Stimulated activated CD8-positive, alpha-beta memory T cell treated with anti-CD3 and anti-CD28 coated beads, Interleukin-4, amount 100 ng/mL, for 48 hours (primary cell): ENCODE measurements at places on chromosomes 4 and X.

- no peak for DNase-seq
These were observed 3.2 kb upstream of the CLOCK start for GRCh38 chr4:55549888-55550287.

GRCh38 chr4:87377816-87378215 lies 13.2 kb downstream of the HSD17B11 start:
- no peak for DNase-seq

DNA sequence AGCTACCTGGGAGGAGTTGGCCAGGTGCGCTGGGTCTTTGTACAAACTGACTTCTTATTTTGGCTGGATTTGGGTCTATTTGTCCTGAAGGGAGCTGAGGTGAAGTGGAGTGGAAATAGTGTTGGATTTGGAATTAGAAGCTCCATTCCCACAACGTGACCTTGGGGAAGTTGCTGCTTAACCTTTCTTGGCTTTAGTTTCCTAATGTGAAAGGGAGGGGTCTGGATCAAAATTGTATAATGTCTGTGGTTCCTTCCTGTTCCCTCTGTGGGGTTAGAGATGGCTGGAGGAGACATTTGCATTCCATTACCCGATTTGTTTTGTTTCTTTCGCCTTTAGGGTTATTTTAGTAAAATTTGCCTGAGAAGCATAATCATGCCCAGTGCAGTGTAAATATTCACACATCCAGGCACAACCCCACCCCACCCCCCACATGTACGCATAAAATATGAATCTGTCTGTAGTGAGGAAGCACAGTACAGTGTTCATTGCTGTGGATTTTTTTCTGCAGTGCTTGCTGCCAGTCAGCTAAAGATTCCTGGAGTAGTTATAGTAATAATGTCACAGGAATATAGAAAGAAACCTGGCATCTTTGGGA lies 21.5 kb downstream of the JADE1 start:
- DNase-seq, result no peak

DNA sequence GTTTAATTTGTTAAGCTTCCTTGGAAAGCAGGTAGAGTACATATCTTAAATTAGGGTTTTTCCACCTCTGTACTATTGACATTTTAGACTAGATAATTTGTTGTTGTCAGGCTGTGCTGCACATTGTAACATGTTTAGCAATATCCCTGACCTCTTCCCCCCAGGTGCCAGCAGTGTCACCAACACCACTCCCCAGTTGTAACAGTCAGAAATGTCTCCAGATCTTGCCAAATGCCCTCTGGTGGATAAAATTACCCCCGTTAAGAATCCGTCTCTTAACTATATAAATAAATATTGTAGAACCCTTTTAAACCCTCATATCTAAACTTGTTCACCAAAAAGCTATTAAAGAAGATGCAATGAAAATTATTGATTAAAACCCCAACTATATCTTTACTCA lies 161.5 kb downstream of the ARHGAP6 start:
- no peak for DNase-seq

DNA sequence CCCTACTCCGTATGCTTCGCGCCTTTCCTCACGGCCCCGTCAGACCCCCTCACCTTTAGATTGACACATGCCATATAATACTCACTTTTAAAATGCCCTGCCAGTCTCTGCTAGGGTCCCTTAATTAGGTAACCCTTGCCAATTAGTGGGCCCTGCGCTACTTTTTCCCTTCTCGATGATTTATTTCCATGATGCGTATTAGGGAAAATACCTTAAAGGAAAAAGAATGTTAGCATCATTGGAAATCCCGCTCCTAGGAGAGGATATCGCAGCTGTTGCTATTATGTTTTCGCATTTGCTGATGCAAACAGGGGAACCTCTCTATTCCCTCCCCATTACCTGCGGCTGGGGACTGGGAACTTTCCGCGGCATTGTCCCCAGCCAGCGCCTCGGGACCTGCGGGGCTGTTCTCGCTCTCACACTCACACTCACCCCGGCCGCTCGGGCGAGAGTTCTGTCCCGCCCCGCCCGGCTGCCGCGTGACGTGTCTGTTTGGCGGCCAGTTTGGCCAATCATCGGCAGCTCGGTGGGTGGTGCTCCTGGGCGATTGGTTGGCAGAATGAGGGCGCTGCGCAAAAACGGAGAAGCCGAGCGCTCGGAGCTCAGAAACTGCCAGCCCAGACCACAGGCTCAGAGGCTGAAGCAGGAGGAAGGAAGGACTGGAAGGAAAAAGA lies at the start of gene PCDH10:
Gene PCDH10, plus strand, starts transcription at position 605 of the 674 bp plus-strand sequence. CDS start 847 bp downstream, outside the sequence.
- peak; percentile 64 for DNase-seq

GRCh38 chr4:76690906-76691275 lies 207.1 kb downstream of the SOWAHB start:
- DNase-seq, result no peak
